Caco-2 (cell line): ENCODE measurements at places on chromosomes 1 and 21. TPM values are rescaled to one million over a fixed set of nuclear protein-coding genes. Genes with fewer than 3 reads are reported as not detected.
A peak's percentile ranks its signal among the peaks of the same experiment; 100 is the strongest.

DNA sequence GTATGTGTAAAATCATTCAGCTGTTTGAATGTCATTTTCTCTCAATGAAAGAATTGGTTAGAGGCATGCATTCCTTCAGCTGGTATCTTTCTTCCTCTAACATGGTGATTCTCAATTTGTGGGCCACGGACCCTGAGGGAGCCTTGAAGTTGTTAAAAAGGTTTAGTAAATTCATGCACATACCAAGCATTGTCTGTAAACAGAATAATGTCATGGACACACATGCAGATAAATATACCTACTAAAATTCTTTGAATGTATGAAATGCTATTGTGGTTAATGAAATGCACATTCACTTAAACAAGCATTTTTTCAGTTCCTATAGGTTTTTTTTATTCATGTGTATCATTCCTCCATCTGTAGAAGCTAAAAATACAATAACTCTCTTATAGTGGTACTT lies 65.4 kb downstream of the PBX1 start:
- no peak overlapping the region for H3K27ac ChIP-seq
- H3K27me3 ChIP-seq: no peaks in the 10 kb centered on the region
- H3K4me1 ChIP-seq: peaks cover 5% of the 10 kb centered on the region
- 0 out of 2 replicates have a peak, but pooled peaks cover 1% of the 10 kb centered on the region for H3K36me3 ChIP-seq

DNA sequence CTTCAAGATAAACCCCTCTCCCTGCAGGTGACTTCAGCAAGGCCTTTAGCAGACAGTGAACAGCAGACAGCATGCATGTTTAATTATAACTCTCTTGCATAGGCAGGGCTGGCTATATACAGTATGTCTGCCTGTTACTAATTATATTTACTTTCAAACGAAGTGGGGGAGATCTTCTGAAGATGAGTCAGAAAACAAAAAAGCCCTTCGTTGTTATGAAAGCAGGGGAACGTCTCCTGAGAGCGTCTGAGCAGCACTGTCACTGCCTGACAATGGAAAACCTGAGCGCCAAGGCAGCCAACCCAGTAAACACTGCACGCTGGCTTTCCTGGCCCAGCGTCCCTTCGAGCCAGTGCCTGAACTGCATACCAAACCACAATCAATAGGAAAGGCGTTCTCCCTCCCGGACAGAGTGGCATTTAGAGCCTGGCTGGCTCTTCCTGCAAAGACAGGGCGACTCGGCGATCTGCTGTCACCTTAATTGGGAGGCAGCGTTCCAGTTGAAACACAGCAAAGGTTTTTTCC lies 54.1 kb downstream of the TOMM20 start:
- peak overlapping the region; percentile 89 for H3K27ac ChIP-seq
- no peak for DNase-seq
- H3K36me3 ChIP-seq: no peaks in the 10 kb centered on the region
- no peak overlapping the region for H3K4me3 ChIP-seq
- H3K4me1 ChIP-seq: peaks cover 52% of the 10 kb centered on the region

DNA sequence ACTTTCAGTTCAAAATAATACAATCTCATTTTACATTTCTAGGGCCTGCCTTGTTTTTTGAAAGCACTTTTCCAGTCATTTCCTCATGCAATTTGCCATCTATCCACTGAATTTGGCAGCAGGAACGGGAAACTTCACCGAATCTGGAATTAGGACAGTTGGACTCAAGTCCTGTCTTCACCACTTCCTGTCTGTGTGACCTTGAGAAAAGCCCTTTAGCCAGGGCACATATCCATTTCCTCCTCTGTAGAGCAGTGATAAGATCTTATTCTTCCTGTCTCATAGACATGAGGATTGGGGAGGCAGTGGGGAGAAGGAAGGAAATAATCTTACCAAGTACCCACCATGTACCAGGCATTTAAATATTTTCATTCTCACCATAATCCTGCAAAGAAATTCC lies 12.0 kb downstream of the VAV3 start:
- H3K4me1 ChIP-seq: no peaks in the 10 kb centered on the region
- no peak overlapping the region for H3K27ac ChIP-seq
- no peak for DNase-seq
- H3K36me3 ChIP-seq: no peaks in the 10 kb centered on the region
- no peak overlapping the region for H3K4me3 ChIP-seq

DNA sequence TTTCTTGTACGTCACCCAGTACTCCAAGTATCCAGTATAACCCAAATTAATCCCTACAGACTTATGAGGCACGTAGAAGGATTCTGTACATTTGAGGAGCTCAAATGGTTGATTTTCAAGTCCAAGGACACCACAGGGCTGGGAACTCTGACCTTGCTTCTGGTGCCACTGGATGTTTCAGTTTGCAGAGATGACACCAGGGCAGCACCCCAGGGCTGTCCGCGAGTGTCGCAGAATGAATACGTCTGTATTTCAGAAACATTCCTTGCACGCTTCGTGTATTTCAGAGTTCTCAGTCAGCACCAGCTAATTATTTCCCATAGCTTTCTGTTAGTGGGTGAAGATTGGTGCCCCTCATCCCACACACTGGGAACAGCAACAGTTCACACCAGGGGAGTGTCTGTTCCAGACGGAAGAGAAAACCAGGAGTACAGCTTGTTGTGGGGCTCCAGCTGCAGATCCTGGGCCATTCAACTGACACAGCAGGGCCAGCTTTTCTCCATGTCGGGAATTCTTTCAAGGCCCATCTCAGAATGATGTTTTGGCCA lies 159.2 kb downstream of the RHOU start:
- H3K36me3 ChIP-seq: no peaks in the 10 kb centered on the region
- H3K4me1 ChIP-seq: no peaks in the 10 kb centered on the region
- H3K4me3 ChIP-seq: no peak overlapping the region
- H3K27me3 ChIP-seq: no peaks in the 10 kb centered on the region
- no peak for DNase-seq

DNA sequence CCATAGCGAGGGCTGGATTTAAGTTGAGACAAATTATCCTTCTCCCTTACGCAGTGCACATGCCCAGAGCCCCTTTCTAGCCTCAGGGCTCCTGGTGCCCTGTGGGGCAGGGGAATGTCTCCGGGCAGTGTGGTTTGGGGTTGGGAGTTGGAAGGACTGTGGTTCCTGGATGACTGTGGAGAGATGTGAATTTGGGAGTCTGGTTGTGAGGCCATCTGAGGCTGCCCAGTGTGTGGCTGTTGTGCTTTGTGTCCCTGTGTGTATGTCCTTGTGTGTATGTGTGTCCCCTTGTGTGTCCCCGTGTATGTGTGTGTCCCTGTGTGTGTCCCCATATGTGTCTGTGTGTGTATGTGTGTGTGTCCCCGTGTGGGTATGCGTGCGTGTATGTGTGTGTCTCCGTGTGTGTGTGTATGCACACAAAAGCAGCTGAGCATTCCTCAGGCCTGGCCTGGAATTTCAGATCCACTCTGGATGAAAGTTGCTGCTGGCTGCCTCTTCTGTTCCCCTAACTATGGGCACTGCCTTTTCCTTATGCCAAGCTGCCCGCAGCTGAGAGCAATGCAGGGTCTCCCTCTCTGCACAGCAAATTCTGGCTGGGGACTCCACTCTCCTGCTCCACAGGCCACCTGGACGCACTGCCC lies 65.4 kb downstream of the UBIAD1 start:
- H3K4me1 ChIP-seq: no peaks in the 10 kb centered on the region
- H3K4me3 ChIP-seq: no peak overlapping the region
- H3K27me3 ChIP-seq: no peaks in the 10 kb centered on the region
- H3K27ac ChIP-seq: no peak overlapping the region

DNA sequence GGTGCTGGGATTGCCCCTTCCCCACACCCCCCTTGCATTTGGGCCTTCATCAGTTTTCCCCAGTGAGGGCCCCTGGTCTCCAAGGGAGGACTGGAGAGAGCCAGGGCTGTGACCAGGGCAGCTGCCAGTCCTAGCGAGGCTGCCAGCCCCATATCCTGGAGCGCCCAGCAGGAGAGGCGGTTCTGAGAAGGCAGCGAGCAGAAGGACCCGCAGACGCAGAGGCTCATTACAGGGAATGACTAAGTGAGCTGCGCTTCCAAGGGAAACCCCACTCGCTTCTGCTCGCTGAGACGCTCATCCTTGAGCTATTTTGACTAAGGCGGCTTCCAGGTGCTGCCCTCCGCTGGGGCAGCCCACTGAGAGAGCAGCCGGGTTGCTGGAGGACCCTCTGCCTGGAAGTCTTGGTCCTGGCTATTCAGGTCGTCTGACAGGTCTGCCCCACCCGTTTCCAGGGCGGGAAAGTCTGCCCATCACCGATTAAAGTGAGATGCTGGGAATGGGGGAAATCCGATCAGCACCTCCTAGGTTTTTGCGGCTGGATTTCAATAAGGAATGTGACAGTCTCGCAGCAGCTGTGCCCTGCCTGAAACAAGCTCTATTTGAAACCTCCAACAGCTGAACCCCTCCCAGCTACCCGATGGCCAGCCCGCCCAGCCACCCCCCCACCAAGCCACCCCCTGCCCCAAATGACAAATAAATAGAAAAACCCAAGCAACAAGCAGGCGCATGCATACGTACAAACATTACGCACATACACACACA lies 2.8 kb downstream of the KCNN3 start:
- DNase-seq: no peak
- H3K4me3 ChIP-seq: no peak overlapping the region
- H3K4me1 ChIP-seq: no peaks in the 10 kb centered on the region
- H3K27me3 ChIP-seq: peaks cover 2% of the 10 kb centered on the region; the same call in 1 of the 2 replicates
- no peaks in the 10 kb centered on the region for H3K36me3 ChIP-seq

- DNase-seq: no peak
- peaks cover 43% of the 10 kb centered on the region for H3K4me1 ChIP-seq
- H3K27ac ChIP-seq: peak overlapping the region; percentile 87
- H3K4me3 ChIP-seq: no peak overlapping the region
Observed at GRCh38 chr1:22827666-22828483, 117.2 kb downstream of the EPHB2 start.

DNA sequence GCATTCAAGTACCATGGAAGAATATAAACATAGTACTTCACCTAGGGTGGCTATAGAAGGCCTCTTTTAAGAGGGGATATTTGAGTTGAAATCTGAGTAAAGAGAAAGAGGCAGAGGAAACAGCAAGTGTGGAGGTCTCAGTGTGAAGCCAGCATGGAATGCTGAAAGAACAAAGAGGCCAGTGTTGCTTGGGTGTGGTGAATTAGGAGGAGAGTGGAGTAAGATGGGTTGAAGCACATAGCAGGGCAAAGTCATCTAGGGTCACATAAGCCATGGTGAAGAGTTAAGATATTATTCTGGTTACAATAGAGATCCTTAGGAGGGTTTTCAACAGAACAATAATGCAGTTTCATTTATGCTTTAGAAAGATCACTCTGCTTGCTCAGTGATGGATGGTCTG lies 37.5 kb downstream of the C1orf141 start:
- no peaks in the 10 kb centered on the region for H3K4me1 ChIP-seq
- no peak overlapping the region for H3K4me3 ChIP-seq
- no peak for DNase-seq
- H3K27me3 ChIP-seq: no peaks in the 10 kb centered on the region

DNA sequence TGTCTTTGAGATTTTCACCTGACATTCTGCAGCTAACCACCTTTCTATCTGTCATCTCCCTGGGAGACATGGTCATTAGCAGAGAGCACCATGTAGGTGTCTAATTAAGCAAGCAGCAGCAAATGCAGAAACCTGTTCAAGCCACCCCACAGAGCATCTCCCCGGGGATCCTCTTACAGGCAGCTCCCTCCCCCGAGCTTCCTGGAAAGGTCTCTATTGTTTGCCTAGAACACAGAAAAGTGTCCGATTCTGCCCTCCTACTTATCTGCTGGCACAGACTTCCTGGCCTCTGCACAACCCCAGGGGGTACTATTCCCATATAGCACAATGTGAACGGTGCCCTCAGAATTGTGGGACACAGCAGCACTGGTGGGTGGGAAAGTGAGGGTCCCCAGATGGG lies 46.1 kb downstream of the PLEKHA6 start:
- no peaks in the 10 kb centered on the region for H3K27me3 ChIP-seq
- no peak for DNase-seq
- H3K27ac ChIP-seq: peak overlapping the region; percentile 65
- peaks cover 48% of the 10 kb centered on the region for H3K4me1 ChIP-seq
- H3K4me3 ChIP-seq: peak overlapping the region; percentile 31

DNA sequence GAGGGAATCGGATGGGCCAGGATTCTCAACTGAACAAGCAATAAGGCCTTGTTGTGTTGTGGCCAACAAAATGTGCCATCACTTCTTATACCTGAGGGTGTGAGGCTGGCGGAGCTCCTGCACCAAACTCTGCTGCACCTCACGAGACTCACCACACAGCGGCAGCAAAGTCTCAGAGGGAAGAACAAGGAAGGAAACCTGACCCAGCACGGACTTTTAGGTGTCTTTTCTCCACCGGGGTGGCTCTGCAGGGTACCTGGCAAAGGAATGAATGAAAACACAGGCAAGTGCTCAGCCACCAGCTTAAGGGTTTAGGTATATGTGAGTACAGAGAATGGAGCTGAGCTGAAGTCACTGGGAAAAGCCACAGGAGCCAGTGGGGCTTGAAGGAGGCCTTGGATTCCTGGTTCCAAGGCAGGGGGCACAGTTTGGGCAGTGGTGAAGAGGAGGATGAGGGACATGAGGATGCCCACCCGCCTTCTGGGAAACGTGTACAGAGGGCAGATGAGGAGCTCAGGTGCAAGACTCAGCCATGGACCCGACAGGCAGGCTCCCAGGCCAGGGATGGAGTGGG lies 31.1 kb upstream of the HSD3B1 start:
- 0 out of 2 replicates have a peak, but pooled peaks cover 8% of the 10 kb centered on the region for H3K4me1 ChIP-seq
- no peaks in the 10 kb centered on the region for H3K27me3 ChIP-seq
- H3K4me3 ChIP-seq: no peak overlapping the region
- H3K27ac ChIP-seq: peak overlapping the region; percentile 80
- H3K36me3 ChIP-seq: no peaks in the 10 kb centered on the region
- peak; percentile 81 for DNase-seq

GRCh38 chr21:45817345-45817744 lies 164.2 kb upstream of the COL6A1 start:
- H3K27ac ChIP-seq: no peak overlapping the region
- no peaks in the 10 kb centered on the region for H3K36me3 ChIP-seq
- no peak overlapping the region for H3K4me3 ChIP-seq
- no peaks in the 10 kb centered on the region for H3K27me3 ChIP-seq
- H3K4me1 ChIP-seq: peaks cover 5% of the 10 kb centered on the region; the same call in 1 of the 2 replicates

DNA sequence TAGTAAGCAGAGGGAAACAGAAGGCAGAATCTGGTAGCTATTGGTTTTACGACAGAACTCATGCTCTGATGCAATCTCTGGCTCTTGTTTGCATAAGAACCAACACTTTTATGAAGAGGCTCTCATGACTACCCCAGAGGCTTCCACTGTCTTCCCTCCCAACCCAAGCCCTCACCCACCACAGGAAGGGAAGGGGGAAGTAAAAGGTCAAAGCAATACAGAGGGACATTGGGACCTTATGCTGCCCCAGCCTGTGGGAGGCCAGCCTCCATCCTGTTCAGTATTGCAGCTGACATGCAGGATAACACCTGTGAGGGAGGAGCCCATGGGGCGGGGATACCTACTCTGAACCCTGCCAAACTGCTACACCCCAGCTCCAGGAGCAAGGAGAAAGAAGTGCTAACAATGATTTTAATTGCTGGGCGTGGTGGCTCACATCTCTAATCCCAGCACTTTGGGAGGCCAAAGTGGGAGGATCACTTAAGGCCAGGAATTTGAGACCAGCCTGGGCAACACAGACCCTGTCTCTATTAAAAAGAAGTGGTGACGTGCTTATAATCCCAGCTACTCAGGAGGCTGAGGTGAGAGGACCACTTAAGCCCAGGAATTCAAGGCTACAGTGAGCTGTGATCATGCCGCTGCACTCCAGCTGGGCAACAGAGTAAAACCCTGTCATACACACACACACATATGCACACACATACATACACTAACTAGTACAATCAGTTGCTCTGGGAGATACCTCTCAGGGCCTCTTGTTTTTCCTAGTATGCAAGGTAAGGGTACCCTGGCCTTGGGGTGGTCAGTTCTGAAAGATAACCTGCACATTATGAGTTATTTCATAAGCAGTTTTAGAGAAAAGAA lies 9.5 kb downstream of the MR1 start:
- peak overlapping the region; percentile 79 for H3K27ac ChIP-seq
- no peak overlapping the region for H3K4me3 ChIP-seq
- no peaks in the 10 kb centered on the region for H3K27me3 ChIP-seq
- peak; percentile 44 for DNase-seq
- peaks cover 26% of the 10 kb centered on the region for H3K4me1 ChIP-seq
- no peaks in the 10 kb centered on the region for H3K36me3 ChIP-seq

Gene GNG4
- total RNA-seq: 3.5 and 5.5 TPM in 2 replicates

Gene KRTAP13-2
- total RNA-seq: not detected in 2 replicates

Gene CD1E
- not detected in 2 replicates for total RNA-seq
